ENCODE measurements at places on chromosomes 2 and 18.

GRCh38 chr2:132424526-132425121 lies 8.0 kb downstream of the GPR39 start:
- no peak for DNase-seq

- DNase-seq = no peak
Observed at GRCh38 chr18:10458691-10459090, 4.3 kb downstream of the APCDD1 start.

GRCh38 chr2:47487498-47487875 lies 84.5 kb downstream of the MSH2 start:
- no peak for DNase-seq

- DNase-seq = no peak
Observed at GRCh38 chr2:231648579-231649174, 56.0 kb downstream of the TEX44 start.

DNA sequence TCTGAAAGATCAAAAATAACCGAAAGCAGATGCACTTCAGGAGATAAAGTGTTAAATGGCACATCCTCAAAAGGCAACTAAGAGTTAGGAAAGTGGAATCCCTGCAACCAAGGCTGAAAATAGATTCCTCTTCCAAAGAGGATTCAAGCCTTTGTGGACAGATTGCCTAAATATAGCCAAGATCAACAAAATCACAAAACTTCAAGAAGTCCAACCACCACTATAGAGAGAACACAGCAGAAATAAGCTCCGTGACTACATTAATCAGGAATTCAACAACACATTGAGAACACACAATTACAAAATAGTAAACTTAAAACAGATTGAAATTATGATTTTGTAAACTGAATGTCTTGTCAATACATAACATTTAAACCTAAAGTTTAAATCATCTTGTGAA lies 165.7 kb downstream of the LNPK start:
- no peak for DNase-seq

DNA sequence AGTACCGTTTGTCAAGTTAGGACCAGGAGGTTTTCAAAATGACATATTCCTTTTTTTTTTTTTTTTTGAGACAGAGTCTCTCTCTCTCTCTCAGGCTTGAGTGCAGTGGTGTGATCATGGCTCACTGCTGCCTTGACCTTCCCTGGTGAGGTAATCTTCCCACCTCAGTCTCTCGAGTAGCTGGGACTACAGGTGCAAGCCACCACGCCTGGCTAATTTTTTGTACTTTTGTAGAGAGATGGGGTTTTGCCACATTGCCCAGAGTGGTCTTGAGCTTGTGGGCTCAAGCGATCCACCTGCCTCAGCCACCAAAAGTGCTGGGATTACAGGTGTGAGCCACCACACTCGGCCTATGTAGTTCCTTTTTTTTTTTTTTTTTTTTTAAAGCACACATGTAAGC lies 127.9 kb upstream of the SEC11C start:
- DNase-seq = no peak

DNA sequence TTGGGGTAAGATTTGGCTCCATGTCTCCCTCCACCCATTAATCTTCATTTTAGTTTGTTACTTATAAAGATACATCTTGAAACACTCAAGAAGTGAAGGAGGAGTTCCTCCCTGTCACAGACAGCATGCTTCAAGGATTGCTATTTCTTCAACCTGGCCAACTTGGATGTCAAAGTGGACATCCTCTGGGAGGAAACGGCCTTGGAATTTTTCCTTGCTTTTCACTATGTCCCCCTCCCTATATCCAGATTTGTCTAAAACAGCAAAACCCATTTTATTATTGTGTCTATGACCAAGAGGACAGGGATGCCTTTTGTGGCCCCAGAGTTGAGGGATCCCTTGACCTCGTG lies 242.9 kb downstream of the LPIN1 start:
- no peak for DNase-seq

GRCh38 chr2:169727065-169727464 lies 6.6 kb upstream of the KLHL23 start:
- no peak for DNase-seq

GRCh38 chr2:137939026-137939425 lies 25.2 kb upstream of the HNMT start:
- no peak for DNase-seq

DNA sequence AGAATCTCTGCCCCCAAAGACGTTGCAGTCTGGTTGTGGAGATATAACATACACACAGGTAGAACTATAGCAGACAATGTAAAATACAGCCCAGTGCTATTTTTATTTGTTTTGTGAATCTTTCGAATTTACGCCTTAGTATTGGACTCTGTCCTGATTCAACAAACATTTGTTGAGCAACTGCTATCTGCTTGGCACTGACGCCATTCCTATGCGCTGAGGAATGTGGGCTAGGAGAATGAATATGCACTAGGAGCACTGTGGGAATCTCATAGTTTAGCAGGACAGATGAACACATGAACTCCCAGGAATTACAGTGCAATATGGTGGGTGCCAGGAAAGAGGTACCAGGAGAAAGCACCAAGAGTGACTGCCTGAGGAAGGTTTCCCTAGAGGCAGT lies 181.7 kb upstream of the SIX3 start:
- no peak for DNase-seq

DNA sequence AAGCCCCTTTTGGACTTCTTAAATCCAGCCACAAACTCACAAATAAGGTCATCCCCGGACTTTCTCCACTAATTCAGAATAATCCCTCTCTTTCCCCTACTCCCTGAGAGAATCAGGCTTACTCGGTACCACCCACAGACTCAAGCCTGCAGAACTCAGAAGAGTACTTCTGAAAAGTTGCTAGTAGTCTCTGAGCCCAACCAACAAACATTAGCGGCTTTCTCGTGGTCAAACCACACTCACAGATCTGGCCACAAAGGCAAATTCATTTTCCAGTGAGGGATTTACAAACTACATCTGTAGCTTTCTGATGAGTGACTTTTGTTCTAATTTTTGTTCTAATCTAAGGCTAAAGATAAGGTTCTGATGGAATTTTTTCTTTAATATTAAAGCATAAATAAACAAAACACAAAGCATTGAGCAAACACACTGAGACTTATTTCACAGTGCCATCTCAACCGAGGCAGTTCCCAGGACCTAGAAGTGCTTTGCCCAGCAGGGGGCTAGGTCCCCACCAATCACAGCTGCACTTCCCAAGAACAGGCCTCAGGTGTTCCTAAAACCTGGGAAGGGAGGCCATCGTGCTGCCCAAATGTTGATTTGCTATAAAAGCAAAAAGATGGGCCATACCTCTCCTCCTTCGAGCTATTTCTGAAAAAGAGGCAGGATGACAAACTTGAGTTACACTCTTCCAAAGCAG lies 110.7 kb downstream of the COLEC12 start:
- no peak for DNase-seq

DNA sequence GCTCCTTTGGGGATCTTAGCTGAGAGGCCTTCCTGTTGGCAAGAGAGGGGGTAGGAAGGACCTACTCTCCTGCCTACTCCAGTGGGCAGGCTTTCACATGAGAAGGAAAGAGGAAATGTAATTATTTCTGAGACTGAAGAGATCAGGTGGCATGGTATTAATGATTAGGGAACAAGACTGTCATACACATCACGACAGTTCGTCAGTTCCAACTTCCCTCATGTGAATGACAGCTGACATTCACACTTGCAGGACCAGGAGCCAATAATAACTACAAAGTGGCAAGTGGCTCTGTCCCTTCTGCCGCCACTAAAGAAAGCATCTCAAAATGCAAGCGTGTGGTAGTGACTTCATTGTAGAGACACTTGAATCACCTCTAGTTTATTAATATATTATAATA lies 90.0 kb downstream of the ZCCHC2 start:
- DNase-seq = no peak

DNA sequence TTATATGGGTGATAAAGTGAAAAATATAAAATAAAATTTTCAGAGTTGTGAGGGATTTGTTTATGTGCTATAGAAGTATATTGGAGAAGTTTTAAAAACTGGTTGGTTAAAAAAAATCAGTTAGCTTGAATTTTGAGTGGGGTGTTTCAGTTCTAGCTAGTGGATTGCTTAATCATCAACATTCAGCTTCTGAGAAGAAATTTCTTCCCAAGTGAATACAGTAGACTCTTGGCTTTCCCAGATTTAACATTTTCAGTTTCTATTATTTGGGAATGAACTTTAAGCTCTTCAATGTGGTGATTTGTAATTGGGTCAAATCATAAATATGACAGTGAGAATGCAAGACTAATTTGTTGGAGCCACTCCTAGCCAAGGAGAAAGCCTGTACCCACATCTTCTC lies 120.8 kb downstream of the PLCL1 start:
- no peak for DNase-seq

DNA sequence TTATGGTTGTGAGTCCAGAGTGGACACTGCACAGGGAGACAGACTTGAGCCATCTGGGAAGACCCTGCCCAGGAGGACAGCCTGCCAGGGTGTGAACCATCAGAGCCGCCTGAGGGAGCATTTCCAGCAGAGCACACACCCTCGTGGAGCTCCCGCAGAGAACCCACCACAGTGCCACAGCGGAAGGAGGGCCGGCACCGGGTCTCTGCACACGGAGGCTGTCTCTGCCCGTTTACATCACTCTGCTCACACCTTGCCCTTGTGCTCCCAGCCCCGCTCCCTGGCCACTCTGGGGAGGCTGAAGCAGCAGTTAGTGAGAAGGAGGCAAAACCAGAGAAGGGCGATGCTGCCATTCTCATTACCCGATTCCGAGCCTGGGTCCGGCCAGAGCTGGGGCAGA lies 161.9 kb downstream of the KLHL29 start:
- no peak for DNase-seq

DNA sequence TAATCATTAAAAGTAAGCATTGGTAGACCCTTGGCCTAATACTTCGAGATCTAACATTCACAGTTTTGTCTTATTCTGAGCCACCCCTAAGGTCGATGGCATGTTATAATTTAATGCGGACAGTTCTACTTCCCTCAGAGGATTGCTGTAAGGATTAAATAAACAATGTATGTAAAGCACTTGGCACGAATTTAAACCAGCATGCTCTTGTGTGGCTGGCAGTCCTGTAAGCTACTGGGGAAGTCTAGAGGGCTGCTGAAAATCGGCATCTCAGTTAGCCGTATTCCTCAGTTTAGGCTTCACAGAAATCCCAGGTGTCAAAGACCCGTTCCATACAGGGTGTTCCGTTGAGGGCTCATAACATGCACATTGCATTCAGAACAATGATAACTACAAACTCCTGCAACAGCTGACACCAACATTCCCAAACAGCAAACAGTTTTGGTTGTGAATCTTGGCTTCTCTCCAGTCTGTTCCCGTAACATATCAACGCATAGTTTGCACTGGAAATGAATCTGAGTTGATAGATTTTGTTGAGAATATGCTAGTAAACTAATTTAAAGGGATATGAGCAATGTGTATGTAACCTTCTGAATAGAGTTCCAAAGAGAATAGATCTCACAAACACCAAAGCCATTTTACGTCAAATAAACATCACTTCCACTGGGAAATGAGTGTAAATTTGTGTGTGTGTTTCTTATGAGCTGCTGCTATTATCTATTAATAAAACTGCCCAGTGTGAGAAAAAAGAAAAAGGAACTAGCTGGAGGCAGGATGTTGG lies 52.2 kb upstream of the ACKR3 start:
- no peak for DNase-seq

DNA sequence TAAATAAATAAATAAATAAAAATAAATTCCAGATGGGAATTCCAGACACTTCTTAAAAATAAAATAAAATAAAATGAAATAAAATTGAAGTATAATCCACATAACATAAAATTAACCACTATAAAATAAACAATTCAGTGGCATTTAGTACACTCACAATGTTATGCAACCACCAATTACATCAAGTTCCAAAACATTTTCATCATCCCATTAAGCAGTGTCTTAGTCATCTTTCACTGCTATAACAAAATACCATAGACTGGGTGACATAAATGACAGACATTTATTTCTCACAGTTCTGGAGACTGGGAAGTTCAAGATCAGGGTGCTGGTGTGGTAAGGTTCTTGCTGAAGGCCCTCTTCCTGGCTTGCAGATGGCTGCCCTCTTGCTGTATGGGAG lies 22.6 kb upstream of the PROKR1 start:
- DNase-seq = no peak

DNA sequence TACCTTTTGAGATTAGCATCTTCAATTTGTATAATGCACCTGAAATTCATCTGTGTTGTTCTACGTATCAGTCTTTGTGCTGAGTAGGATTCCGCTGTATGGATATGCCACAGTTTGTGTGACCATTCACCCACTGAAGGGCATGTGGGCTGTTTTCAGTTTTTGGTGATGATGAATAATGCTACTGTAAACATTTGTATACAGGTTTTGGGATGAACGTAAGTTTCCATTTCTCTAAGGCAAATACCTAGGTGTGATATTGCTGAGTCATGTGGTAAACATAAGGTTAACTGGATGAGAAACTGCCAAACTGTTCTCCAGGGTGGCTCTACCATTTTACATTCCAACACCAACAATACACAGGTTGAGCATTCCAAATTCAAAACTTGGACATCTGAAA lies 35.1 kb downstream of the CABYR start:
- no peak for DNase-seq

- DNase-seq = no peak
Observed at GRCh38 chr2:190763901-190764514, 115.1 kb downstream of the NAB1 start.

Measured in stimulated activated naive CD4-positive, alpha-beta T cell (primary cell).